ENCODE measurements at places on chromosomes 4 and X. TPM values are rescaled to one million over a fixed set of nuclear protein-coding genes. Genes with fewer than 3 reads are reported as not detected.

The ADH1A gene
- 0.08 TPM for polyA plus RNA-seq

The NDUFC1 gene
- 74.7 TPM for polyA plus RNA-seq

The MAPK10 gene
- polyA plus RNA-seq = 15.5 TPM

The GRSF1 gene
- 54.0 TPM for polyA plus RNA-seq
